Bronchial epithelial cell (primary cell): ENCODE measurements at places on chromosomes 6 and 20.

DNA sequence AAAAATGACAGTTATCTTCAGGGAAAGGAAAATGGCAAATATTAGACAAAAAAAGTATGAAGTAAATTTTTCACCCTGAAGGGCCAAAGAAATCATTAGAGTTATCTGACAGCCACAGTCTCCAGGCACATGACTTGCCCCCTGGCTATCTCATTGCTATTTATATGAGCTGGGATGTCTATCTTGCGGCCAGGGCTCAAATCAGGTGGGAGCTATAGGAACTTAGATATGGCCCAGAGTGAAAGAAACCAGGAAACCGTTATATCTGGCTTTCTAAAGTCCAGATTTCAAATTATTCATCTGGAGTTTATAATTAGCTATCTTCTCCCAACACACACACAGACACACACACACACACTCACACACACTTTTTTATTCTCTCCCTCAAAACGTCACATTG, 135.3 kb upstream of the EEF1E1 start:
- DNase-seq = no peak

DNA sequence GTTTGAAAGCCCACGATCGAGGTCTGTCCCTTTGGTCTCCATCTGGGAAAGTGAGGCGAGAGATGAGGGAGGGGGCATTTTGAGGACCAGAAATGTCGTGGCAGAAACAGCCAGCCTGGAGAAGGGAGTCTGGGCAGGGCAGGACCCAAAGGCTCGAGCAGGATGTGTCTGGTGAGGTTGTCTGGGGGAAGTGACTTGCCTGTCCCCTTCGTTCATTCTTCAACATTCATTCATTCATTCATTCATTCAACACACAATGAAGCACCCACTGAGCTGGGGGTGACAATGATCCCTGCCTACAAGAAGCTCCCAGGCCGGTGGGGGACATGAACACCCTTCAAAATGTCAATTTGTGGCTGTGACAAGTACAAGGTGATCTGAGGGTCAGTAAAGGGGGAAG, 80.5 kb downstream of the CEBPB start:
- DNase-seq = no peak

GRCh38 chr6:21050935-21051334, 516.7 kb downstream of the CDKAL1 start:
- DNase-seq = no peak

DNA sequence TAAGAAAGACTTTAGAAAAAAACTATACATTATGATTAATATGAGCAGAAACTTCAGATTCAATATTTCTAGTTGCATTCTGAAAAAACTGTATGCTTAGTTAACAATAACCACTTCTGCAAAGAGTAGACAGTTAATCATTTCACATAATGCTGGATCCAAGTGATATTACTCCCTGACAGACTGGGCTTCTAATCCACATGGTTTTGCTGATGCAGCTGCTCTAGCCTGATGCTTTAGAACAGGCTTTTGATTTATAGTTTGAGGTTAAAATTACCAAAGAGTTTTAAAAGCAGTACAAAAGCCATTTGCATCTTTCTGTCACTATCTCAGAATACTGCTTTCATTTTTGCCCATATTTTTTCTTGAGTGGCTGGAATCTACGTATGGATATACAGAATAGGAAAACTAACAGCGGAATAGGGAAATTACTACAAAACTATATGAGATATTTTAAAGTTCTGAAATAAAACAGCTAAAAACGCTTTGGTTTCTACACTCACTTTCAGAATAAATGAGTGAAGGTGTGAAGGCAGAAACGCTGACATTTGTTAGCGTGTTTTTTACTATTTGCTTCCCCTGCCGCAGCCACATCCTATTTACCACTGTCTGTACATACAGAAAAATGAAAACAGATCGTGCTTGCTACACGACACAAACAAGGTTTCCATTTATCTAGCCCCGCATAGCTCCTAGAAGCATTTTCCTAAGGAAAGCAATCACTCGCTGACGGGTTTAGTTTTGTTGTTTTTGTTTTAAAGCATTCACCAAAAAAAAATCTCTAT, 61.7 kb downstream of the METTL24 start:
- DNase-seq = no peak

DNA sequence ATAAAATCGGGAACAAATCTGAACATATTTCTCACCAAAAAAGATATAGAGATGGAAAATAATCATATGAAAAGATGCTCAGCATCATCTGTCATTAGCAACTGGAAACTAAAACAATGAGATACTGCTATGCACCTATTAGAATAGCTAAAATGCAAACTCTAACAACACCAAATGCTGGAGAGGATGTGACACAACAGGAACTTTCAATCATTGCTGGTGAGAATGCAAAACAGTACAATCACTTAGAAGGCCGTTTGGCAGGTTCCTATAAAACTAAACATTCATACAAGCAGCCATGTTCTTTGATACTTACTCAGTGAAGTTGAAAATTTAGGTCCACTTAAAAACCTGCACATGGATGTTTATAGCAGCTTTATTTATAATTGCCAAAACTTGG, 67.0 kb downstream of the FAM50B start:
- peak; percentile 31 for DNase-seq

DNA sequence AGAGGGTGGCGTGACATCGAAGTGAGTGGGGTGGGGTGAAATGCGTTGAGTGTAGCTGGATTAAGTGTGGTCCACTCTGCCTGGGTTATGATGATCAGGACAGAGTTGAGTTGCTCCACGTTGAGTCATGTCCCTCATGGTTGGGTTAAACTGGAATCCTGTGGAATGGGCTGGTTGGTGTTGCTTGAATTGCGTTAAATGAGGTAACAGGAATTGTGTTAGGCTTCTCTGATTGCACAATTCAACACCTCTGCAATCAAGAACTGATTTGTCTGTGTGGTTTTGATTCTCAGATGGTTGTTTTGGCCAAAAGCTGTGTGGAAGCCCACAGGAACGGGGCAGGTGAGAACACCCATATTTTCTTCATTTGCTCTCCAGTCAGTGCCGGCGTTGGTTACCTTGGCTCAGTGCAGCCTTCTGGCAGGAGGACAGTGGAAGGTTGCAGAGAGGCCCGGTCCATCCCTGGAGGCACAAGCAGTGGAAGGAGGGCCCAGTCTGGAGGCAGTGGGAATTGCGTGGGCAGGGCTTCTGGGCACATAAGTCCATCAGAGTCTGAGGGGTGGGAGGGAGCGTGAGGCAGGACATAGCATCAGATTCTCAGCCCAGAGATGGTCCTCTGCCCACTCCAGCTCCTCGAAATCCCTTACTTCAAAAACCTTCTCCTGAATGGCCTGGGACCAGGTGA, 11.6 kb downstream of the NOTCH4 start:
- DNase-seq = peak; percentile 40

- peak; percentile 18 for DNase-seq
These were observed 470.8 kb upstream of the ZNF337 start for GRCh38 chr20:26167499-26167898.

DNA sequence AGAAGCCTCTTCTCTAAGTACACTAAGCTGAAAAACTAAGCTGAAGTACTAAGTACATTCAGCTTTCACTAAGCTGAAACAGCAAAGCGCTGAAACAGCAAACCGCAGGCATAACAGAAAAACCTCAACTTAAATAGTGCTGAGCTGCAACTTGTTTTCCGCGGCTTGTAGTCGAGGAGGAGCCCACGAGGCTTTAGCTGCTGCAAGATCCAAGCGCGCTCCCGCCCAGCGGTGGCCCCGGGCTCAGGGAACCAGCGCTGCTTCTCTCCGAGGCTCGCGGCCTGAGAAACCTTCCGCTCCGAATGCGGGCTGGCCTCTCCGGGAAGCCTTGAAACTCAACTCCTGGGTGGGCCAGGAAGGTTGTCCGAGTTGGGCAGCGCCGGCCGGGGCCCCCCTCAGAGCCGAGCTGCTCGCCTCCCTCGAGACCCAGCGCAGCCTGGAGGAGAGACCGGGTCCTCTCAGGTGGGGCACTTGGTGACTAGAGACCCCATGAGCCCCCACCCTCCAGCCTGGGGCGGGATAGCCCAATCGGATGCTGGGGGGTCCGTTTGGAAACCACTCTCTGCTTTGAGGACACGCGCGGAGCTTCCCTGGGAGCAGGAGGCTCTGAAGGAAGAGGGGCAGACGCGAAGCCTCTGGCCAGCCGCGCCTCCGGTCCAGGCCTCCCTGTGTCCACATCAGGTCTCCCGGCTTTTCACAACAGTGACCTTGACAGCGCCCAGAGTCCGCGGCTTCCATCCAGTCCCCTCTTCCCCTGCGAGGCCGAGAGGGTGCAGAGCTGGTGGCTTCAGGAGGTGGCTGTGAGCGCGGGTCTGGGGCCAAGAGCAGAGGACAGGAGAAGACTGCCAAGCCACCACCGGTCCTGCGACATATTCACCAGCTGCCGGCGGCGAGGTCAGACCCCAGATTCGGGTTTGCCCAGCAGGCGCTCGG, 38.1 kb upstream of the HLA-E start:
- peak; percentile 47 for DNase-seq

DNA sequence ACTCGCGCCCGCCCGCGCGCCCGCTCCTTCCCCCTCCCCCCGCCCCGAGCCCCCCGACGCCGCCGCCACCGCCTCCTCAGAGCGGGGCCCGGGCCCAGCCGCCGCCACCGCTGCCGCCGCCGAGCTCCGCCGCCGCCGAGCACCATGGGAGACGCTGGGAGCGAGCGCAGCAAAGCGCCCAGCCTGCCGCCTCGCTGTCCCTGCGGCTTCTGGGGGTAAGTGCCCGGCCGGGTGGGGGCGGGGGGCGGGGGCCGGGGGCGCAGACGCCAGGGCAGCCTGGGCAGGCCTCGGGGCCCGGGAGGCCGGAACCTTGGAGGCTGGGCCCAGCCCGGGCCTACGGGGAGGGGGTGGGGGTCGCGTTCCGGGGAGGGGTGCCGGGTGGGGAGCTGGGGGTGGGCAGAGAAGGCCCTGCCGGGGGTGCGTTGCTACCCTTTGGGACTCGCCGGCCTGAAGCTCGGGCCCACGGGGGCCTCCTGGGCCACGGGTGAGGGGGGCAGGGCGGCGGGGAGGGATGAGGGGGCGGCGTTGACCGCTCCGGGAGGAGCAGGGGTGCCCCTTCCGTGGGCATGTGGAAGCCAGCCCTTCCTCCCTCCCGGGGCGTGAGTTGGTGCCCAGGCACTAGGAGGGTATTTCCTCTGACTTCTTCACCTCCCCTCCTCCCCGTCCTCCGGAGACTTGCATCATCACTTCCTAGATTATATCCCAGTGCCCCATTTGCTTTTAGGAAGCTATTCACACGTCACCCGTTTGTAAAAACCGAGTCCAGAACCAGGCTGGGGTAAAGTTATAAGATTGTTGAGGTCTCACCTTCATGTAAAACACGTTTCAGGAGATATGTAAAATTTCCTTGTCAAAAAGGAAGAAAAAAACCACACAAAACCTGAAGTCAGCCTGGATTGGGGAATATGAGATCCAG, 533 bp downstream of the ZFAND3 start:
- peak; percentile 85 for DNase-seq

DNA sequence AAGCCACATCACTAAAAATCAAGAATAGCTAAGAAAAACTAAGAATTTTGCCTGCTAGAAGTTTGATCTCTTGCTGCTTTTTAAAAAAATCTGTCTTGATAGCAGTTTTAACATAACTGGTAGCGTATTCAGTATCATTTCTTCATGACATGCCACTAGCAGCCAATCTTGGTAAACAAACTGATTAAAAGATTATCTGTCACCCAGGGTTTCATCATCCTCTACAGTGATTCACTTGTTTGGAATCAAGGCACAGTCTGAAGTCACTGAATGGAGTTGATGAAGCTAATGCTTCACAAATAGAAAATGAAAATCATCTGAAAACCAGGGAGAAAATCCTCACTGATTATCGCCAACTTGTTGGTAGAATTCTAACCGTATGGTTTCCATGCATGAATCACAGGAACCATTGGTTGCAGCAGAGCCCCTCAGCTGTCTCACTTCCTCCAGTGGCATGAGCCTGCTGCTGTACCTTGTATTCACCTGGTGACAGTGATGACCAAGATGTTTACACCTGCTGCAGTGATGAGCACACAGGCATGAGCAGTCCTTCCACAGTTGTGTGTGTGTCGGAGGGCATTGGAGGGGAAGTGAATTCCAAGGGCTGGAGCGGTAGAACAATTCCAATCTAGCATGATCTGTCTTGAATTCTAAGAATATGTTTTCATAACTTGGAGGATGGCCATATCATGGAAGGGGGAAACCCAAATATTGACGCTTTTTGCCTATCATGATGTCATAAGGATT, 275.0 kb downstream of the KHDC1L start:
- DNase-seq = peak; percentile 85

DNA sequence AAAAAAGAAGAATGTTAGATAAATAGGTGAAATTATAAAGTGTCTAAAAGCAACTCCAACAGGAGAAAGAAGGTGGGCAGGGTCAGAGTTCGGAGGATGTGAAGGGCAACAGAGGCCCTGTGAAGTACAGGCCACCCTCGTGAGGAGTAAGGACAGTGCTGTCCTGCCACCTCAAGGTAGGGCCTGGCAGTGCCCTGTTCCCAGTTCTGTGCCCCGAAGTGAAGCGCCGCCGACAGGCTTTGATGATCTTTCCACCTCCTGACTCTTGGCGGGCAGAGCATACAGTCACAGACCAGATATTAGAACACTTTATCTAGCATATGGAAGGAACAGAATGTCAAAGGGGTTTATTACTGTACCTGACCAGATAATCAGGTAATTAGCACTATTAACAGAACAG, 75.8 kb downstream of the GJA10 start:
- DNase-seq = no peak

DNA sequence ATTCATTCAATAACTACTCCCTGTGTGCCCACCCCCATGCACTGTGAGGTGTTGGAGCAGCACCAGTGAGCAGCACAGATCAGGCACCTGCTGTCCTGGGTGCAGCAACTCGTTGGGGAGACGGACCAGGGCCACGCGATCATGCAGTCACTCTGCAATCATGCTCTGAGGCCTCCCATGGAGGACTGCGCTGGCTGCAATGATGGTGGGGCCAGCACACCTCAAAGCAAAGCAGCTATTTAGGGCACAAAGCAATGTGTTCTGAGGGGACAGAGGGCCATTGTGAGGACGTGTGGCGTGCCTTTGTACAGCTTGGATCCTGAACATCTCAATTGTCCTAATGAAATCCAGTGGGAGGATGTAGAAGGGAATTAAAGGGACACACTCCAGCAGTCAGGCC, 41.0 kb upstream of the MPC1 start:
- no peak for DNase-seq

DNA sequence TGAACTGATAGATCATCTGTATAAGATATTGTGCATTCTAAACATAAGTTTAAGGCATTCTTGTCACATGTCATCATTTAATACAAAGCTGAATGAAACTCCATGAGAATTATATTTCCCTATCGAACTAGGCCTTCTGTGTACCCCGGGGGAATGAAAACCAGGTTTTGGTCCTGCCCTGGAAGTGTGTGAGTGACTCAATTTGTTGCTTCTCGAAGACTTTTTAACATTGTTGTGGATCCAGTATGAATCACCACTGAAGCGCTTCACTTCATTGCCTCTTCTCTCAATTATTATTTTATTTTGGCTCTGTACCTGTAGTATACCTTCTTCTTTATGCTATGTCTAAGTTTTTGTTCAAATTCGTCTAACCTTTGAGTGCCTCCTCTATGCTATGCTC, 150.8 kb downstream of the GRIK2 start:
- DNase-seq = peak; percentile 16

GRCh38 chr20:33853507-33853813, 42.3 kb downstream of the CHMP4B start:
- DNase-seq = no peak
